Mesothelial cell of epicardium (in vitro differentiated cells): ENCODE measurements at places on chromosomes 13 and 19. TPM values are rescaled to one million over a fixed set of nuclear protein-coding genes. Genes with fewer than 3 reads are reported as not detected.

DNA sequence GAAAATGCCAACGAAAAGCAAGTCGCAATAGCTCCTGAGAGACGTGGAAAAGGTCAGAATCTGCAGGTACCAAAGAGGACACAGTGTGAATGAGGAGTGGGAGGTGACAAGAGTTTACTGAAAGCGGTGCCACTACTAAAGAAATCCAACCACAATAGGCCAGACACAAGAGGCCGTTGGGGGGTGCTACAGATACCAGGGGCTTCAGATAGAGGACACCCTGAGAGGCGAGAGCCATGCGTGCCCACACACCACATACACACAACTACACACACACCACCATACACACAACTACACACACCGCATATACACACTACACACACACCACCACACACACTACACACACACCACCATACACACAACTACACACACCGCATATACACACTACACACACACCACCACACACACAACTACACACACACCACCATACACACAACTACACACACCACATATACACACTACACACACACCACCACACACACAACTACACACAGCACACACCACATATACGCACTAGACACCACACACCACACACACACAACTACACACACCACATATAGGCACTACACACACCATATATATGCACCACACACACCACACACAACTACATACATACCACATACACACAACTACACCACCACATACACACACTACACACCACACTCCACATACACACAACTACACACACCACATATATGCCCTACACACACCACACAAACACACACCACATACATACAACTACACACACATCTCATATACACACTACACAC, 28.5 kb downstream of the CRYL1 start:
- no peak for DNase-seq

DNA sequence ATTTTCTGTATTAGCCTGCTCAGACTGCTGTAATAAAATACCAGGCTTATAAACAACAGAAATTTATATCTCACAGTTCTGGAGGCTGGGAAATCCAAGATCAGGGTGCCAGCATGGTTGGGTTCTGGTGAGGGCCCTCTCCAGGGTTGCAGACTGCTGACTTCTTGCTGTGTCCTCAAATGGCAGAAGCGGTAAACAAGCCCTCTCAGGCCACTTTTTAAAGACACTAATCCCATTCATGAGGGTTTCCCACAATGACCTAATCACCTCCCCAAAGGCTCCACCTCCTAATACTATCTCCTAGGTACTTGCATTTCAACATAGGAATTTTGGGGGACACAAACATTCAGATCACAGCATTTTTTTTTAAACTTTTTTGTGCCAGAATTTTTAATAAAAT, 159.3 kb downstream of the PDS5B start:
- no peak for DNase-seq

- DNase-seq = no peak
These were observed 120.3 kb downstream of the ZDHHC20 start for GRCh38 chr13:21338639-21339278.

DNA sequence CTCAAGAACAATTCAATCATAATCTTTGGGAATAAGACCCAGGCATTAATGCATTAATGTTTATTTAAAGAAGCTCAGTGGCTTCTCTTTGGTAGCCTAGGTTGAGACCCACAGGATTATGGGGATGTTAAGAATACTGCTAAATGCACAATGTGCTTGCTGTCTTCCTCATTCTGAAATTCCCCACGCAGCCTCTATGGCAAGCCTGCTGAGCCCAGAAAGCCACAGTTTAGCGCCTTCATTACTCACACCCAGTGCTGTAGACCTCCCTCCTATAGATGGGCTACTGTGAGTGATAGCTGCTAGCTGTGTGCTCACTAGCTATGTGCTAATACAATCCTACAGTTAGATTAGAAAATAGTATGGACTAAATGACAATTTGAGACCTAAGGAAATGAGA, 90.6 kb downstream of the TNFSF13B start:
- no peak for DNase-seq

DNA sequence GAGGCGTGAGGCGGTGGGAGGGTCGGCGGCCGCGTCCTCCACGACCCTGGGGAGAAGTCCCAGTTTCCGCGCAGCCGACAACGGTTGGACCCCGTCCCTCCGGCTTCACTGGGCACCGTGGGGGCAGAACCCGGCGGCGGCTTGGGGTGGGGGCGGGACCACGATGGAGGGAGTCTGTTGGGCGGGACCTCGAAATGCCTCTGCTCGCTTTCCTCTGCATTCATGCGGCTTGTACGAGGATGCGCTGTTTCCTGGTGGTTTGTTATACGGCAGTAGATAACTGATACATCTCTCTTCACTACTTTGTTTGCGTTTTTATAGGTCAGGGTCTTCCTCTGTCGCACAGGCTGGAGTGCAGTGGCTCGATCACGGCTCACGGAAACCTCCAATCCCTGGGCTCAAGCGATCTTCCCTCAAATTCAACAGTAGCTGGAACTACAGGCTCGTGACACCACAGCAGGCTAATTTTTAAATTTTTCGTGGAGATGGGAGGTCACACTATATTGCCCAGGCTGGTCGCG, 24.6 kb upstream of the ZNF846 start:
- no peak for DNase-seq

DNA sequence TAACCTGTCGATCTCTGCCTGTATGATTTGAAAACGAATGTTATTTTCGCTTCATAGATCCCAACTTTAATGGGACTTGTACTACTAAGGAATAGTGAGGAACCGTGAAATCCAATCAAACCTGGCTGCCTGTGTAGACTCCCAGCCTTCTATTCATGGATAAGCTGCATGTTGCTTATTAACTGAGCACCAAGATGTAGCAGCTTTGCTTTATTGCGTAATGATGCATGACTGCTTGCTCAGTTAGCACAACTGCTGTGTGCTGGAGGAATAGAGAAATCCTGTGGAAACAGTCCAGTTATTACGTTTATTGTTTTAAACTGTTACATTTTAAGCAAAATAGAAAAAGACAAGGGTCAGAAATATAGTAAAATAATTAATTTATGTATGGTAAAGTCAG, 108.2 kb downstream of the SHISA2 start:
- no peak for DNase-seq

KLF2 gene
- total RNA-seq = 10.9 to 12.8 TPM (median 12.3 TPM) in 3 replicates

ITGBL1 gene
- 0.07 to 0.09 TPM in 2 of 3 replicates, not detected in the other for total RNA-seq

RUBCNL gene
- total RNA-seq = 2.4 to 3.2 TPM (median 2.8 TPM) in 3 replicates

CDX2 gene
- 0.05 to 0.16 TPM in 2 of 3 replicates, not detected in the other for total RNA-seq
